ENCODE measurements at places on chromosomes 3 and 15.

DNA sequence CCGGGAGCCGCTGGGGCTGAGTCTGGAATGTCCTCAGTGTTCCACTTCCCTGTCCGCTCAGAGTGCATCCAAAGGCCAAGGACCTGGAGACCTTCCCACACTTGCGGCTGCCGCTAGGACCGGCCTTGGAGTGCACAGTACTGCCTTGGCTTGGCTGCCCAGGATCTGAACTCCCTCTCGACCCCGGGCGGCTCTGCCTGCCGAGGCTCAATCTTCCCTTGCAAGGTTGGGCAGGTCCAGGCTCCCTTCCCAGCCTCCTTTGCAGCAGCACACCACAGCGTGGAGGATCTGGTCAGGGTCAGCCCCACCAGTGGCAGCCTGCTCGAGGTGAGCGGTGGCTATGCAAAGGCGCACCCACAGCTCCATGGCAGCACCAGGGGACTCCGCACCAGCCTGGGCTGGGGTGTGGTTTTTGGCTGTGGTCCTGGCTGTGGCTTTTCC is 69.2 kb downstream of the PLXNA1 start:
- DNase-seq = no peak

- no peak for DNase-seq
Observed at GRCh38 chr3:105327662-105328337, 38.9 kb upstream of the ALCAM start.

- no peak for DNase-seq
Observed at GRCh38 chr3:13150624-13151023, 77.4 kb upstream of the IQSEC1 start.

- DNase-seq = no peak
Observed at GRCh38 chr3:156233876-156234275, 113.5 kb downstream of the KCNAB1 start.

- DNase-seq = no peak
Observed at GRCh38 chr15:81916451-81916850, 129.4 kb downstream of the MEX3B start.

- no peak for DNase-seq
Observed at GRCh38 chr3:6516143-6516542, 344.8 kb upstream of the GRM7 start.

DNA sequence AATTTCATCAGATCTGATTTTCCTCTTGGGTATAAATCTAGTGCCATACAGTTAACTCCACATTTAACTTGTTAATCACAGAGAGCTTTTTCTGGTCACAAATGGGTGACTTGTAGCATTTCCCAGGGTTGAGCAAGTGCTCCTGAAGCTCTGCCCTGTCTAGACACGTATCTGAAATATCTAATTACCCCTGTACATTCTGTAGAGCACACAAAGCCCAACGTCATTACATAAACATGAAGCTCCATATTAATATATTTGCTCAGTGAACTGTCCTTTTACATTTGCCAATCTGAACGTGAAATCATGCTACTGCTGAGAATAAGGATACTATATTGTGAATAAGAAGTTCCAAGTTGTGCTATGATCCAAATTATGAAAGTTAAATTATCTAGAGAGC is 49.0 kb downstream of the THBS1 start:
- no peak for DNase-seq

- DNase-seq = no peak
Observed at GRCh38 chr15:60651734-60652141, 172.8 kb upstream of the ICE2 start.

- DNase-seq = peak; percentile 99
Observed at GRCh38 chr15:67784090-67784781, 41.1 kb upstream of the SKOR1 start.

GRCh38 chr3:170689296-170689829 is 103.5 kb upstream of the SLC7A14 start:
- DNase-seq = no peak

DNA sequence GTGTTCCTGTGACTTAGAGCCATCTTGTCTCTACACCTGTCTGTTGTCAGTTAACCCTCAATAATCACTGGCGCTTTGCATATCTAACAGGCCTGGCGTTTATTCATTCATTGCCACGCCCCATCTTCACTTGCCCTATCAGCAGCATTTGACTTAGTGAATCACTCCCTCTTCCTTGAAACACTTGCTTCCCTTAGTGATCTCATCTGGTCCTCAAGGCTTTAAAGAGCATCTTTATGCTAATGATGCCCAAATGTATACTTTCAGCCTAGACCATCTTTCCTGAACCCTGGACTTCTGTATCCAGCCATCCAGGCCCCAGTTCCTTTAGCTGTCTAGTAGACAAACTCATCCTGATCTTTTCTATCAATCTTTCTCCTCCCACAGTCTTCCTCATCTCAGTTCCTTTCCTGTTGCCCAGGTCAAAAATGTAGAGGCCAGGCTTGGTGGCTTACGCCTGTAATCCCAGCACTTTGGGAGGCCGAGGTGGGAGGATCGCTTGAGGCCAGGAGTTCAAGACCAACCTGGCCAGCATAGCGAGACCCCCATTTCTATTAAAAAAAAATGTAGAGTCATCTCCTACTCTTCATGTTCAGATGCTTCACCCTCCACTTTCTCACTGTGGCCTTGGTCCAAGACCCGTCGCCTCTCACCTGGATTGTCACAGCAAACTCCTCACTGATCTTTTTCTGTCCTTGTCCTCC is 1.4 kb upstream of the IGDCC4 start:
- DNase-seq = no peak

GRCh38 chr3:14861446-14862302 is 42.9 kb downstream of the FGD5 start:
- DNase-seq = peak; percentile 38

- DNase-seq = no peak
Observed at GRCh38 chr3:71752831-71753700, 589 bp upstream of the GPR27 start.

DNA sequence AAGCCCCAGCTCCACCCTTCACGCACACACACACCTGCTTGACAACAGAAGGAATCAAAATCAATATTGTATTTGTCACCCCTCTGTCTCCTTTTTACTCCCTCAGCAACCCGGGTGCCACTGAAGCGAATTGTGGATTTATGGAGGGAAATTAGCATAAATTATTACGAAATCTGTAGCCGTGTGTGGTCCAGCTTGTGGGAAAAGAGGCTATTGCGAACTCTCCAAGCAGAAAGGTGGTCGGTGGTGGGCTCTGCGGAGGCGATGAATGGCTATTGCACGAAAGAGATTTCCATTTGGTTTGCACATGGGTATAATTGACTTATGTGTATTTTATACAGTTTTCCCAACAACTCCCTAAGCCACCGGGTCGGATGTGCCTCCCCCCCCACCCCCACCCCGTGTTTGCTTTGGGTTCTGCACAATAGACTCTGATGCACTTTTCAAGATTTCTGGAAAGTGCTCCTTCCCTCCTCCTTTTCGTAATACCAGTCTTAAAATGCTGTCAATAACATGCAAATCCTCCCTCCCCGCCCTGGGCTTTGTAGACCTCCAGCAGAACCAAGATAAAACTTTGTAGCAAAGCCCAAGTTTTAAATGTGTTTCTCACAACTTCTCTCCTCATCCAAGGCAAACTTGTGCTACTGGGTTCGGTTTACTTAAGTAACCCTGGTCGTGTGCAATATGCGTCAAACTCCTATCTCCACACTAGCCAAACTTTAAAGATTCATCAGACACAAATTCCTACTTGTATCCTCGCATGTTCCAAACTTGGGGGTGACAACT is 3.1 kb upstream of the FOXB1 start:
- DNase-seq = no peak

GRCh38 chr3:12027184-12027846 is 23.1 kb downstream of the SYN2 start:
- no peak for DNase-seq

DNA sequence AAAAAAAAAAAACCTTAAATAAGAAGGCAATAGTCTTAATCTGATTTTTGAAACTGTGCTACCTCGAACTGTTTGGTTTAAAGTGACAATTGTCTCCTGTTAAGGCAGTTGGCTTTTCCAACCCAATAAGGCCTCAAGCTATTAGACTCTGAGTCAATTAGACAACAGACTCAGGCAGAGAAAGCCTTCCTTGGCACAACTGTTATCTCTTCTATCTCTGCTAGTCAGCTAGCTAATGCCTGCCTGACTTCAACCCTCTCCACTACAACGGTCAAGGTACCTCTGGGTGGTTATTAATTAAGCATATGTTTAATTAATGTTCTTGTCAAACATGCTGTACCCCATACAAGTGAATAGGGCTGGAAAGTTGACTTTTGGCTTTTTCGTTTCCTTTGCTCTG is 110.2 kb upstream of the NLGN1 start:
- no peak for DNase-seq

DNA sequence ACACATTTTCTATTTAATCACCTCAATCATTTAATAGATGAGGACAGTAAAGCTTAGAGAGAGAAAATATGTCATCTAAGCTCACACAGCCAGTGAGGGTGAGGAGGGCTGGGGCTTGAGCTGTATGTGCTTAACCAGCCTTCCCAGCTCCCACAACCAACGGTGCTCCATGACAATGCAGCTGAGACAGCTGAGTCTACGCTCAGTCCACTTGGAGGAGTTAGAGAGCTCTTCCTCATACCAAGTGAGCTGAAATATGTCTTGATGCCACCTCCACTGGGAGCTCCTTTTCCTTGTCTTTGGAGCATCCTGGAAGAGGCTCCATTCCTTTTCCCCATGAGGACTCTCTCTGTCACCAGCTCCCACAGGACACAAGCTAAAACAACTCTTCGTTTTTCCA is 9.3 kb downstream of the HOMER2 start:
- no peak for DNase-seq

GRCh38 chr3:105883798-105884377 is 15.1 kb upstream of the CBLB start:
- no peak for DNase-seq

DNA sequence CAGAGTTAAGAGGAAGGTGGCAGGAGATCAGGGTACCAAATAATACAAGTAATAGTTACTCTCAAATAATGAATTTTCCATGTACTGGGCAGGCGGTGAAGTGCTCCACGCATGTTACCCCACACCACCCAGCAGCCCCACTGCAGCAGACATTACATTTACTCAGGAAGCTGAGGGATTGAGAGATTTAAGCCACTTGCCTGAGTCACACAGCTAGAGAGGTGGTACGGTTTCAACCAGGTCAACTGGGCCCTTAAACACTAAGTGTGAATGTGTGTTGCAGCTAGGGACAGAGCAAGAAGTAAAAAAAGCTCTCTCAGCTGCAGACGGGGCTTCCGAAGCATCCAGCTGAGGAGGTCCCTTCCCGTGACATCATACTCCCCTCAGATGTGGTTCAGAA is 91.3 kb downstream of the PRICKLE2 start:
- DNase-seq = no peak

DNA sequence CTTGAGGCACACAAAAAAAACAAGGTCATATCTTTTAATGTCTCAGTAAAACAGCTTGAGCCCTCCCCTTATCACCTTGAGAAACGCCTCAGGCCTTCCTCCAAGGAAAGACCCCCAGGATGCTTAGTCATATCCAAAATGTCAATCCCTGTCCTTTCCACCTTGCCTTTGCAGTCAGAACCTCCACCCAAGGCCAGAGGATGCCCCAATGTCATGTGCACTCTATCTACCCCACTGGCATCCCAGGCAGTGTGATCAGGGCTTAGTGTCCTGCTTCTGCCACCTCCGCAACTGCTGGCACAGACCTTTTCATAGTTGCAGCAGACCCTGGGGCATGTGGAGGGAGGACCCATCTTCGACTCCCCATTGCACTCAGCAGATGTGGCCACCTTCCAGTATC is 268.0 kb upstream of the LRRFIP2 start:
- DNase-seq = no peak

- no peak for DNase-seq
Observed at GRCh38 chr15:75867449-75867848, 24.2 kb downstream of the UBE2Q2 start.

GRCh38 chr3:151093905-151094304 is 8.4 kb downstream of the MED12L start:
- DNase-seq = no peak

GRCh38 chr3:37607604-37608003 is 254.1 kb upstream of the CTDSPL start:
- no peak for DNase-seq

DNA sequence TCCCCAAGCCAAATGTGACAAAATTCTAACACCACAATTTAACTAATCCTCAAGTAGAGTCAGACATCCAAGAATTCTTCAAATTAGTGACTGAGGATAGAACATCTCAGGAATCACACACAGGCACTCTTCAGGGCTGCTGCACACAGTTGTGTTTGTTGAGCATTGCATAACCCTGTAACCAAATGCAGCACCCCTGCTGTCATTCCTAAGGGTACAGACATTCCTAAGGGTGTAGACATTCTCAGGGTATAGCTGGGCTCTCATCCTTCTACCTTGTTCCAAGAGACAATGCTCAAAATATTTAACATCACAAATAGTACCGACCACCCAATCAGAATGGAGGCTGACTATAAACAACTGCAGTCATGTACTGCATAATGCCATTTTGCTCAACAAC is 107.1 kb upstream of the UBE2E2 start:
- no peak for DNase-seq

DNA sequence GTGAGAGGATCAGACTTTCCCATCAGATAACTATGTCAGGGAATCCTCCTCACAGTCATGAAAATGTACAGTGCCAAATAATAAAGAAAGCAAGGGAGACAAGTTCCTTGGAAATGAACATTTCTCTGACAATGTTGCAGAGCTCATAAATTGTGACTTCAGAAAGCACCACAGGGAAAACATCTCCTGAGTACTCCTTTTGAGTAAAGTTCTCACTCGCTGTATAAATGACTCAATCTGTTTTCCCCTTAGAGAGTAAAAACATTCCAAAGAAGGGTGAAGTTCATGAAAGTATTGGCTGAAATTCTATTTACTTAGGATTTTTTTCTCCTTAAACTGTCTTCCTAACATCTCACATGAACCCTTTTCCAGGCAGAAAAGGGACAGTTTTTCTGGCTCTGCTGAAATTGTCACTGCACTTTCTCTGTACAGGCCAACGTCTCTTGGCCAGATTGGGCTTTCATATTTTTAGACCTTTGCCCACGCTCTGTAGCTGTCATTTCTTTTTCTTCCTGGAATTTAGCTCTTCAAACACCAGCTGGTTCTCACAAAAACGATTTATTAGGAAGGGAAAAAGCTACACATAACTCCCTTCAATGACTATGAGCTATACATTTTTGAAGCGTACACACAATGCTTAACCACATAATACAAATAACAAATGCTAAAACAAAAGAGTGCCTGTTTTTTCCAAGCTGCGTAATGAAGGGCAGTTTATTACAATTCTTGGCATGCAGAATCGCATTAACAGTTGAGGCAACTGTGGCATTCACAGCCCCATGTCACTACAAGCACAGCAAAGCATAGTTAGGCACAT is 216.1 kb downstream of the ATP8B4 start:
- DNase-seq = no peak

DNA sequence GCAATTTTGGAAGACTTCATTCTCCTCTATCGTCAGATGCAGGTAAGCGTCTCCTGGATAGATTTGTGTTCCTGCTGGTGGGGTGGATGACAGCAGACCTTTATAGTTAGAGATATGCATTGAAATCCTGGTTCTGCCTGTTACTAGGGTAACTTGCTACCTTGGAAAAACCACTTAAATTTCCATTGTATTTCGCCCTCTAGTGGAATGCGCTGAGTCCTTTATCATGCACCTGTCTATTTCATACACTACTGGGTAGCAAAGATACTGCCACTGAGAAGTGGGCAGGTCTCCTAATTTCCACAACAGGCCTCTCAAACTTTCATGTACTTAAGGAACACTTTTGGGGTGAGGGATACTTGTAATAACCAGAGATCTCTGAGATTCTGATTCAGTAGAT is 209.5 kb upstream of the SUCLG2 start:
- peak; percentile 32 for DNase-seq

GRCh38 chr3:125104639-125105038 is 48.8 kb upstream of the HEG1 start:
- DNase-seq = no peak
